ENCODE measurements at places on chromosomes 12 and 14.
A peak's percentile ranks its signal among the peaks of the same experiment; 100 is the strongest.

DNA sequence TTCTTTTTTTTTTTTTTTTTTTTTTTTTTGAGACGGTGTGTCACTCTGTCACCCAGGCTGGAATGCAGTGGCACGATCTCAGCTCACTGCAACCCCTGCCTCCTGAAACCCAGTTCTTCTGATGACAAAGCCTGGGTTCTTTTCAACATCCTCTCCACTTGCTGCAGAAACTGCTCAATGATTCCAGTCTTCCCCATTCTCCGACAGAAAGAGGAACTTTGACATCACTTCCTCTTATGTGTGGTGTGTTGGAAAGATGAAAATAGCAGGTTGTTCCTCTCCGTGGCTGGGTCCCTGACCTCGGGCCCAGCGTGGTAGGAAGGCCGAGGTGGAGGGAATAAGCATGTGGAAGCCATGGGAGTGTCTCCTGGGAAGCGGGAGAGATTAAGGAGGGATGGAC, 198.4 kb downstream of the PHETA1 start:
- DNase-seq: no peak

- no peak for DNase-seq
Measured at GRCh38 chr12:100942984-100943749, 148.6 kb downstream of the ANO4 start.

- no peak for DNase-seq
Measured at GRCh38 chr12:39682689-39683477, 63.3 kb upstream of the ABCD2 start.

DNA sequence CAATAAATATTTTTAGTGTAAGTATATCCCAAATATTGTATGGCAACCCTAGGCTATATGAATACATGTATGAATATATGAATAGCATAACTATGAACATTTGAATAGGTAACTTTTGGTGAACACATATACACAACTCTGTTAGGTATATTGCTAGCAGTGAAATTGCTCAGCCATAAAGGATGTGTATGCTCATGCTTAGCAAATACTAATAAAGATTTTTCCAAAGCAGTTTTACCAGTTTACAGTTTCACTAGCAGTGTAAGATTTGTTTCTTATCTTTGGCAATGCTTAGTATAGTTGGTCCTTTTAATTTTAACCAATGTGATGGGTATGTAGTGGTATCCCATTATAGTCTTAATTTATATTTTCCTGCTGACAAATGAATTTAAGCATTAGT, 5.3 kb upstream of the DAAM1 start:
- DNase-seq: no peak

- DNase-seq: no peak
Measured at GRCh38 chr12:10672231-10672868, 1.5 kb downstream of the STYK1 start.

GRCh38 chr14:80233470-80234089, 22.3 kb upstream of the DIO2 start:
- DNase-seq: no peak

DNA sequence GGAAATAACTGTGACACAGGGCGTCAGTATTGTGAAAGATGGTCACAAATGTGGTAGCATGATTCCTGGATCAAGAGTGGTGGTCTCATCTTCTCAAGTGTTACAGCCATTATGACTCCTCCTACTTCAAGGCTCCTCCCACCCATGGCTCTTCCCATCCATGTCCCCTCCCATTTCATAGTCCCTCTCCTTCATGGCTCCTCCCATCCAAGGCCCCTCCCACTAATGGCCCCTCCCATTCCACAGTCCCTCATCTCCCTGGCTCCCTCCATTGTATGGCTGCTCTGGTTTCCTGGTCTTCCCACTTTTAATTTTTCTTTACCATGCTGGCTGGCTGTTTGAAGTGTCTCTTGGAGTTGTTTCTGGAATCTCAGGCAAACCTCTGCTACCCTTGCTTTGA, 1375.2 kb upstream of the TMEM132C start:
- no peak for DNase-seq

GRCh38 chr12:52539083-52539820, 13.7 kb downstream of the KRT71 start:
- peak; percentile 19 for DNase-seq

DNA sequence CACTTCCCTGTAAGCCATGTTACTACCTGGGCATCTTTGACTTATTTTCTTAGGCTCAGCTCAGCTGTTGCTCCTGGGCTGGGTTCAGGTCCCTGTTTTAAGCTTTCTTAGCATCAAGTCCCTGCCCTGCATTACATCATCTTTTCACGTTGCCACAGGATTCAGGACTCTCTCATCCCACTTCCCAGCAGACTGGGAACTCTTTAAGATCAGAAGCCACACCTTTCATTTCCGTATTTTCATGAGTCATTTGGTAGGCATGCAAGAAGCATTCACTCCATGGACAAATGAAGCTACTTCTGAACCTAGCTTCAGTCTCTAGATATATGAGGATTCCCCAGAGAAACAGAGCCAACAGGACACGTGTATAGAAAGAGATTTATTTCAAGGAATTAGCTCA, 726.8 kb downstream of the VRK1 start:
- no peak for DNase-seq

DNA sequence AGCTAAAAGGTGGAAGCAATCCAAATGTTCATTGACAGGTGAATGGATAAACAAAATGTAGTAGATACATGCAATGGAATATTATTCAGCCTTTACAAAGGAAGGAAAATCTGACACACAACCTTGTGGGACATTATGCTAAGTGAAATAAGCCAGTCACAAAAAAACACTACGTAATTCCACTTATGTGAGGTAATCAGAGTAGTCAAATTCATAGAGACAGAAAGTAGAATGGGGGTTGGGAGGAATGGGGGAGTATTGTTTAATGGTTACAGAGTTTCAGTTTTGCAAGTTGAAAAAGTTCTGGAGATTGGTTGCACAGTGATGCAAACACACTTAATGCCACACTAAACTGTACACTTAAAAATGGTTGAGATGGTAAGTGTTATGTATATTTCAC, 62.8 kb downstream of the LIN52 start:
- DNase-seq: no peak

- DNase-seq: no peak
Measured at GRCh38 chr12:130970908-130971233, 17.2 kb downstream of the ADGRD1 start.

DNA sequence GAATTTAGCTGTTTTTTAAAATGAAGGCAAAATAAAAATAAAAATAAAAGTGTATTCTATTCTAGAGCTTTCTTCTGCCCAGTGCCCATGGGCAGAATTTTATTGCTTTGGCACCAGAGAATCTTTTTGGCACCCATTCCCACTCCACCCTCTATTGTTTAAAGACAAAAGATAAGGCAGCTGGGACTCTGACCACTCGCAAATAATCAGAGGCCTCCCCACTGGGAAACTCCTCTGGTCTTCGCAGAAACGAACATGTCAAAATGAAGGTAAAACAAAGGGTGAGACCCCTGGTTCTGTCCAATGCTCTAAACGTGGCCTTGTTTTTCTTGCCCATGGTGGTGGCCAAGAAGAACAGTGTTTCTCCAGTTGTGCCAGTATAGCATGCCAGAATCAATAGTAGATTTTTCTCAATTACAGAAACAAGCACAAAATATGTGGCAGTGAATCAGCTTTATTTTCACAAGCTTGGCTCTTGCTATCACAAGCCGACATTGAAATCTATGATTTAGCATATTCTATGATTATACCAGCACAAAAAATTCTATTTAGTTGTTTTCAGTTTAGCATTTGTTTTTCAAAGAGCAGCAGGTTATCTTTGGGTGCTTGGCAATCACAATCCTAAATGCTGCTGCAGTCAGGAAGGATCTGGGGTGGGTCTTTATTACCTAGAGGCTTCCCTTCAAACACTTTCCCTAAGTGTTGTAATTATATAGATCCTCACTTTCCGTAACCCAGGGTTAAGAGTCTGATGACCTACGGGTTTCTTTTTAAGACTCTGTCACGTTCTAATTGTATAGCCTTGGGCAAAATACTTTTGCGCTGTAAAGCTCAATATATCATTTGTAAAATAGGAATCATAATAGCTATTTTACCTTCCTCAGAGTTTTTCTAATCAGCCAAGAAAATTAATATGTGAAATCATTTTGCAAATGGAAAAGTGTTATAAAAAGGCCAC, 50.5 kb downstream of the KITLG start:
- DNase-seq: no peak

GRCh38 chr14:93997916-93998870, 1.1 kb downstream of the CCDC197 start:
- no peak for DNase-seq

DNA sequence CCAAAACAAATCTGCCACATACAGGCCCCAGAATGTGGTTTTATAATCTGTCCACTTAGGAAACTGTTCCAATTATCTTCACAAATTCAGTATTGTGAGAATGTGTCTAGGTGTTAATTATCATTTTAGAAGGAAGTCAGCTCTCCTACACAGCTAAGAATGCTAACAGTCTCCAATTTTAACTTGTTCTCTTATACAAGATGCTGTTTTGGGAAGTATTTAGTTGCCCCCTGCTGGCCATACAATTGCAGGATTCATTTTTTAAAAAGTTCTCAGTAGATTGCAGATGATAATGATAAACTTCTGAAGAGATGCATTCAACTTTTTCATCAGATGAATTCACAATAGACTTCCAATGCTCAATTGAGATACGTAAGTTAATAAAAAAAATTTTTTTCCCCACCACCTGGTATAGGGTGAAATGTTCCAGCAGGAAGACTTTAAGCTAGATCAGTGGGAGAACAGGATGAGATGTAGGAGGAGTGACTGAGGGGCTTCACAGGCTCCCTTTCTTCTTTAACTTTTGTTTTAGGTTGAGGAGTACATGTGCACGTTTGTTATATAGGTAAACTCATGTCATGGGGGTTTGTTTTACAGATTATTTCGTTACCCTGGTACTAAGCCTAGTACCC, 27.3 kb upstream of the OSBPL8 start:
- no peak for DNase-seq

DNA sequence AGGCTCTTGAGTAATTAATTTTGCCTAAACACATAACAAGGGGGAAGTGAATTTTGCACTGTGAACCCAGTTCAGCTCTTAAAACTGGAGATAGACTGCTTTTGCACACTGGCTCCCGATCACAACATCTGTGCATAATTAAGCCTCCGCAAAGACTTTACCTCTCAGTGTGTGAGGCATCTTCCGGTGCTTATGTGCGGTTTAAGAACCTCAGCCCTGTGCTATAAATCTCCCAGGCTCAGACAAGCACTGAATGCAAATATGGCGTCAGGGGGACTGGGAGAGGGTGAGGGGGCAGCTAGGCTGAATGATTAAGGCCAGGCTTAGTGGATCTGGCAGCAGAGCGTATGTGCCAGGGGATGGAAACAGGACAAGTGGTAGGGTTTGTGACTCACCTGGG, 103.3 kb downstream of the ADCK1 start:
- no peak for DNase-seq

DNA sequence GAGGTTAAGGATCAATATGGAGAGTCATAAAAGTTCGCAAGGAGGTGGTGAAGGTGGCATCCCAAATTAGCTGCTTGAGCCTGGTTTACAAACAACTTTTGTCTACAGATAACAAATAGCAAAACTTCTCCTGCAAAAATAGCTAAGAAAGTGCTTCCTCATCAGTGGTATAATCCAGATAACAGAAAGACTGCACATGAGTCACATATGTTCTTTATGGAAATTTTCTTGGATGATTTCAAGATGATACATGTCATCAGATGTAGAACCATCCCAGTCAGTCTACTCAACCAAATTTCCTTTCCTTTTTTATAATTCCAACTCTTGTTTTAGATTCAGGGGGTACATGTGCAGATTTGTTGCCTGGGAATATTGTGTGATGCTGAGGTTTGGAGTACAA, 133.0 kb downstream of the BTG1 start:
- DNase-seq: no peak

DNA sequence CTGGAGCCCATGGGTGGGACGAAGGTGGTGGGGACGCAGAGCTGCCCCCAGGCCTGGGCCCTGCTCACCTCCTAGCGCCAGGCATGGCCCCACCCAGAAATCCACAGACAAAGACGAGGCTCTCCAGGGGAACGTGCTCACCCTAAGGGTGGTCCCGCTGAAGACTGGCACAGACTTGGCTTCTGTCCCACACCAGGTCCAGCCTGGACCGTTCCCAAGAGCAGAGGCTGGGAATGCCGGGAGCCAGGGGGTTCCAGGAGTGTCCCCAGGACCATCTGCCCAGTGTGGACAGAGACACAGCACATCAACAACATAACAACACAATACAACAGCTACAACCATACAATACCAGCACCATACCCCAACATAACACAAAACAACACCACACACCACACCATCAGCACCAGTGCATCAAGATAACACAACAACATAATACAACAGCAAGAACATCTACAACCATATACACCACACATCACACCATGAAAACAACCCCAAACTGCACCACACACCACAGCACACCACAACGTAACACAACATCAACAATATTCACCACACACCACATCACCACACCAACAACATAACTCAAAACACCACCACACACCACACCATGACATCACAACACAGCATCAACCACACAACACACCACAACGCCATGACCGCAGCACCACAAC, 329.6 kb downstream of the ADGRD1 start:
- no peak for DNase-seq

DNA sequence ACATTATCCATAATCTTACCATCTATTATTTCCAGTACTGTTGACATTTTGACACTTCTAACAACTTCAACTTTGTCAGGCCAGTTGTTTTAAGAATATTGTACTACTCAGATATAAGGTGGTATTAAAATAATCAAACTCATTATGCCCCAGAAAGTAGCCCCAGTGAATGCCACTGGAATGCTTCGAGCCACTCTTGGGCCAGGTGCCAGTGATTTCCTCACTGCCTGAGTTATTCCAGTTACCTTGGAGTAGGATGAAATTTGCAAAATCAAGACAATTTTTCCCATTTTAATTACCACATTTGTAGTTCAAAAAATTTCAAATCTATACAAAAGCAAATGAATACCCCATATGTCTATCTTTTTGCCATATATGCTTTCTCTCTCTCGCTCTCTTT, 9.2 kb downstream of the CIPC start:
- no peak for DNase-seq

- no peak for DNase-seq
Measured at GRCh38 chr12:113190761-113191160, 5.2 kb downstream of the RITA1 start.

- no peak for DNase-seq
Measured at GRCh38 chr12:49554266-49554665, 13.7 kb downstream of the MCRS1 start.

- DNase-seq: no peak
Measured at GRCh38 chr12:124928095-124928911, 13.9 kb upstream of the UBC start.

- DNase-seq: no peak
Measured at GRCh38 chr14:75196468-75196867, 20.1 kb upstream of the TMED10 start.

GRCh38 chr14:69571449-69572029, 3.1 kb downstream of the CCDC177 start:
- DNase-seq: no peak

- DNase-seq: no peak
Measured at GRCh38 chr14:35386673-35387125, 17.9 kb downstream of the NFKBIA start.

DNA sequence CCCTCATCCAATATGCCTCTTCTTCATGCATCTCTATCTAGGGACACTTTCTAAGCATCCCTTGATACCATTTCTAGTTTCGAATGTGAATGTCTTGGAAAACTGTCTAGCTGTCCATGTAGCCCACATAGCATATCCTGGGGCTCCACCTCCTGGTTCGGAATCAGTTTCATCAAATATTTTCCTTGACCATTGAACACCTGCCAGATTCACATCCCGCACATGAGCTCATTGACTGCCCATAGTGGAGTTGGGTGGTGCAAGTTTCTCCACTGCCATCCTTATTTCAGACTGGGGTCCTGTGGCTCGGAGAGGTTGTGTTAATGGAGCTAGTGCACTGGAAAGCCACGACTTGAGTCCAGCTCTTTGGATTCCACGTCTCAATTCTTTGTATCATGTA, 58.6 kb upstream of the TMEM263 start:
- DNase-seq: no peak
